Fibroblast of skin of left biceps (primary cell): ENCODE measurements at places on chromosomes 1 and 21.

DNA sequence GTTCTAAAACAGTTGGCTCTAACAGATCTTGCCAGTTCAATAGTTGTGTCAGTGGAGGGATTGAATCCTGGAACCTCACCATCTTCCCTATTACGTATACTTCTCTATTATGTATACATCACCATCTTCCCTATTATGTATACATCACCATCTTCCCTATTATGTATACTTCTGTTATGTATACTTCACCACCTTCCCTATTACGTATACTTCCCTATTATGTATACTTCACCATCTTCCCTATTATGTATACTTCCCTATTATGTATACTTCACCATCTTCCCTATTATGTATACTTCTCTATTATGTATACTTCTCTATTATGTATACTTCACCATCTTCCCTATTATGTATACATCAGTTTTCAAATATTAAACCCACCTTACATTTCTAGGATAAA is 34.4 kb upstream of the HP1BP3 start:
- no peak for DNase-seq

- DNase-seq, result no peak
Measured at GRCh38 chr1:86641318-86641717, 63.1 kb upstream of the SH3GLB1 start.

DNA sequence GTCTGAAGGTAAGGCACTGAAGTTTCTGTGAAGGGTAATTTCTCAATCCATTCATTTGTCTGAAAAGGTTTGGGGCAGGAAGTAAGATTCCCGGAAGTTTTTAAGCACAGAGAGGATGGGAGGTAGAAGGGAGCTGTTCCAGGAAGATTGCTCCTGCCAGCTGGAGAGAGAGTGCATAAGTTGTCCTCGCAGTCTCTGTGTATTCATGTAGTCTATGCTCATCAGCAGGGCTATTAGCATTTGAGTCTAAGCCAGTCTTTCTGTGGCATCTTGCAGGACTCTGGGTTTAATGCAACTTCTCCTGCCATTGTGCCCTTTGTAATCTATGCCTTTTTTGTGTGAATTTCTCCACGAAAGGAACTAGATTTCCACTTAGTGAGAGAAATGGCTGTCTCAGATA is 140.8 kb upstream of the FGGY start:
- no peak for DNase-seq

GRCh38 chr1:58005212-58005611 is 541.3 kb downstream of the OMA1 start:
- DNase-seq, result no peak

DNA sequence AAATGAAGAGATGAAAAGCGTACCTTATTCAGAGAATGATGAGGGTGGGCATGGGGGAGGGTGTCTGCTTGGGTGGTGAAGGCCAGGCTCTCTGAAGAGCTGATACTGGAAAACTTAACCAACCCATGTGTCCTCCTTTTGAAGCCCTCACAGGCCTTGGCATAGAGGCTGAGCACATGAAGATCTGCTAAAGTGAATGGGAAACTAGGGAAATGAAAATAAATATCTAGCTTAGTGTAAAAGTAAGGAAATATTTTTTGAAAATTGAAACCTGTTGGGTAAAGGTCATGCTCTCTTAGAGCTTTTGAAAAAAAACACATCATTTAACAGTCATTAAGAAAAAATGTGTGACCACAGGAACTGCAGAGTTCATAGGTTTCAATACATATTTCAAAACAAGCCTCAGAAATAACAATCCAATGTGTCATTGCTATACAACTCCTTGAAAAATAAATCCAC is 40.5 kb upstream of the RALGPS2 start:
- DNase-seq, result peak; percentile 87

GRCh38 chr21:32233722-32234301 is 45.0 kb downstream of the MIS18A start:
- DNase-seq, result no peak

- DNase-seq, result peak; percentile 93
Measured at GRCh38 chr1:240611619-240612480, at the start of gene GREM2. TSS of gene GREM2 (minus strand) at chr1:240612155. CDS start at chr1:240493475, 118,680 bp downstream.

DNA sequence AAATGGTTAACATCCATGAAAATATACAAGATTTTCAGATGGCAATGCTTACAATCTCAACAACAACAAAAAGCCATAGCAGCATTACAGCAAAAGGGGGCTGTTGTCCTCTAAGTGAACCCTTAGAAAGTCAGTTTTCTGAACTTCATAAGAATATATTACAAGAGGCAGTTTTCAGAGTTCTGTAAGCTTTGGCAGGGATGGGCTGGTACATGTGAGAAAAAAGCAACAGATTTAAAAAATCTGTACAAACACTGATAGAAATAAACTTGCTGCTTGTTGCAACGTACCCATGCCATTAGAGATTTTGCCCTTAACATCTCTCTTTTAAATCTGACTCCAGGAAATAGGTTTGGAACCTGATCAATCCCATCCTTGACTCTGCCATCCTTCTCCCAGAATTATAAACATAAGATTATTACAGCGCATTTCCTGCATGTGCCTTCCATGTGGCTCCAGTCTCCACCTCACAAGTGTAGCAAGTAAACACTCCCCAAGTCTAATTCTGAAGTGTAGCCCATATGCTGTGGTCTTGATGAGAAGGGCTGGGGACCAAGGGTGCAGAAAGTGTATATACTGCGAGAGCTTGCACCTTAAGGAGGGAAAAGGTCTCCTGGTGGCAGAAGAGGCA is 101.4 kb upstream of the TSPAN2 start:
- no peak for DNase-seq
